ENCODE measurements at places on chromosomes 6 and 20. TPM values are rescaled to one million over a fixed set of nuclear protein-coding genes. Genes with fewer than 3 reads are reported as not detected.

The MUC22 gene
- total RNA-seq = not detected

The TULP1 gene
- total RNA-seq = not detected

The KLC4 gene
- 19.8 TPM for total RNA-seq

The ZSCAN16 gene
- 1.3 TPM for total RNA-seq

The KIAA0408 gene
- 1.3 TPM for total RNA-seq
